Mucosa of descending colon (tissue), 3 donors: ENCODE measurements at places on chromosomes 16 and 17.

DNA sequence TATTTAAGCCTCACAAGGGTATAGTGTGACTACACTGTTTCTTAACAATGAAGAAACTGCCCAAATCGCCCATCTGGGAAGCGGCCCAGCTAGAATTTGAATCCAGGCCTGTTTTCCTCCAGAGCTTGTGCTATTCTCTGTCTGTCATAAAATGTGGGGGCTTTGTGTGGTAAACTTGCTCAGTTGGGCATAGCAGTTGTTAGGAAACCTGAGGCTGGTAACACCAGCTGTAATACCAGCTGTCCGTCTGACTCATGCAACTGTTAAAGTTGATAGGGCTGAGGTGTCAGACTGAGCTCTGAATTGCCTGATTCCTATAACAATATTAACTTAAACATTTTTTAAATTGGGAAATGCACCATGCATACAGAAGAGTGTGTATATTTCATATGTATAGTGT, 9.3 kb downstream of the NOD2 start:
- no peak for DNase-seq

DNA sequence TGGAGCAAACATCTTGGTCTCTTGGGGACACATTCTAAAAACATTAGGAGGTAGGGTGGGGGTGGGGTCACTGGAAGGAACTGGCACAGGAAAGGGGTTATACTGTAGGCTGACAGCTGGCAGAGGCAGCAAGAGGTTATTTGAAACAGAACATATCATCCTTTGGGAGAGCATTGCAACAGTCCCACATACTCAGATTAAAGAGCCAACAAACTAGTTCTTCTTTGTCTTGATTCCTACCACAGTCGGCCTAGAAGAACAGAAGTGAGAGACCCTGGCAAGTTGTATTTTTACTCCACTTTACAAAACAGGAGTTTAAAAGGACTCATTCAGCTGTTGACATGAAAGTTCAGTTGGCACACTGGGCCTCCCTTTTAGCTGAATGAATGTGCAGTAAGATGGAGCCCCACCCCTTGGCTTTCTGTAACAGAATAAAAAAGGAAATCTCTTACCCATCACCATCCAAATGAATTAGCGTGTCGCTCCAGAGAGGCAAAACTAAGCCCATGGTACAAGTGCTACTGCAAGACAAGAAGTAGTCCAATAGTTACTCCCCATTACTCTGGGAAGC, 54.6 kb upstream of the CORO6 start:
- no peak for DNase-seq

GRCh38 chr16:87471278-87472141, 21.3 kb downstream of the ZCCHC14 start:
- DNase-seq = no peak

DNA sequence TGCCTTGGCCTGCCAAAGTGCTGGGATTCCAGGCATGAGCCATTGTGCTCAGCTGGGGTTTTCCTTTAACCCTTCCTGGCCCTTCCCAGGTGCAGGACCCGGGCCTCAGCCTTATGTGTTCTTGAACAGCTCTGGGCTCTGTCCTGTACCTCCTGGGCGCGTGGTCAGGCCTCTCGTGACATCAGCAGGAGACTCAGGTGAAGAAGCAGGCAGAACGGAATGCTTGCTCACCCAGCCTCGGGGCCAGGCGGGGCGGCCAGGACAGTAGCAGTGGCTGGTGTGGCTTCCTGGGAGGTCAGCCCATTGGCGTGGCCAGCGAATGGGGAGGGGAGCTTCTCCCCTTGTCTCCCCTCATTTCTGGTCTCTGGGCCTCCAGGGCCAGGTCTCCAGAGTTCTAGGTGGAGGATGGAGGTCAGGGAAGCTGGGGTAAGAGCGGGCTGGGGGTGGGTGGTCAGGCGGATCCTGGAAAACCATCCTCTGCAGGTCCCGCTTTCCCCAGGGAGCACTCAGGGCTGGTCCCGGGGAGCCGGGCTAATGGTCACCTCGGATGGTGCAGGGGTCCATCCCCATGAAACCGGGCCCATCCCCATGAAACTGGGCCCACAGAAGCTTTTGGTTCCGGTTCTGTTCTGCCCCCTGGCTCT, 281.5 kb downstream of the SEC14L1 start:
- no peak for DNase-seq

GRCh38 chr17:50735287-50735686, 15.9 kb downstream of the LUC7L3 start:
- DNase-seq = no peak

DNA sequence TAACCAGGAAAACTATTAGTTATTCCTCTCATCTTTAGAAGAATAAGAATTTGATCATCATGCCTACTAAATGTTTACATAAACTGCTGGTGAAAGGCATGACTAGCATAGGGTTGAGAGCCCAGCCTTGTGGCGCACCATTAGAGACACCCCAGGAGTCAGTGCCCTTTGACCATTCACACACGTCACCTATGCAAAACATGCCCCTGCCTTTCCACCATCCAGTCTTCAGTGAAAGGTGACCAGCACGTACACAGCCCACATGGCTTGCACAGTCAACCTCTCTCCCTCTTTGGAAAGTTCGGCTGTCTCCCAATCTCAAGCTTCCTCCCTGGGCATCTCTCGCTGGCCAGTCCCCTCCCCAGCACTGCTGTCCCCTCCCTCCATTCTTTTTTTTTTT, 150.3 kb downstream of the ENGASE start:
- no peak for DNase-seq

GRCh38 chr16:15672514-15673167, 22.6 kb downstream of the NDE1 start:
- peak; percentile 90 for DNase-seq

- DNase-seq = no peak
These were observed 17.4 kb downstream of the HS3ST3B1 start for GRCh38 chr17:14318109-14318917.

GRCh38 chr17:62105861-62106260, 40.8 kb upstream of the MED13 start:
- no peak for DNase-seq
